ENCODE measurements at places on chromosomes 16 and 17.

- peak; percentile 57 for DNase-seq
Measured at GRCh38 chr16:2473999-2474876, 689 bp upstream of the TBC1D24 start.

DNA sequence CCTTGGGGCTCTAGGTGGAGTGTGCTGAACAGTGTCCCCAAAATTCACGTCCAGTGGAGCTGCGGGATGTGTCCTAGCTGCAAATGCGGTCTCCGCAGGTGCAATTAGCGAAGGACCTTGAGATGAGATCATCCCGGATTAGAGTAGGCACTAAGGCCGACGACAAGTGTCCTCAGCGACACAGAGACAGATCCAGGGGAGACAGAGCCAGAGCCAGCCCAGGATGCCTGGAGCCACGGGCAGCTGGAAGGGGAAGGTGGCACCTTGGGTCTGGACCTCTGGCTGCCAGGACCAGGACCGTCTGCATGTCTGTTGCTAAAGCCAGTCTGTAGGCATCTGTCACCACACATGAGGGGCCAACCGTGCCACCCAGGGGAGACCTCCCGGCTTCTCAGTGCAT, 24.5 kb downstream of the SLC7A5 start:
- no peak for DNase-seq

GRCh38 chr16:49921791-49922456, 66.0 kb upstream of the ZNF423 start:
- peak; percentile 49 for DNase-seq

DNA sequence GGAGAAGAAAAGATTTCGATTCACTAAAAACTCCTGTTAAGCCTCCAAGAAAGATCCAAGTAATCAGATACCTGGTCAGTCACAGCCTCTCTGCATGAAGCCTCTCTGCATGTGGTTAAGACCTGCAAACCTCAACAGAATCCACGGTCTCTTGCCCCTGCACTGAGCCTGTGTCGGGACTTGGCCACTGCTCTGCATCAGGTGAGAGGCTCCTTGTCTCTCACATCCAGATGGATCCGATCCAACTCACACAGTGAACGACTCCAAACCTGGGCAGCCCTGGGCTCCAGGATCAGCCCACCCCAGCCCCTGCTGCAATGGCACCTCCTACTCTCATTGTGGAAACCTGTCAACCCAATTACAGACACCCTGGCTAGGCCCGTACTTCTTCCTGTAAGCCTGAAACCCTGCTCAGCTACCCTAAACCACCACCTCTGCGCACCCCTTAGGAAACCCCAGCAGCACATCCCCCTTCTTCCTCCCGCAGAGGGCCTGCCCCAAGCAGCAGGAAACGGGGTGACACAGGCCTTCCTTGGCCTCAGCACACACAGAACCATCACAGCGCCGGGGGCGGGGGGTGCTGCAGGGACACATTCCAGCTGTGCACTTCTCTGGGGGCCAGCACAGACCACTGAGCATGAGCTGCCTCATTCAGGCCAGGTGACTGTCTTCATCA, 129.5 kb downstream of the ANKRD11 start:
- peak; percentile 92 for DNase-seq

DNA sequence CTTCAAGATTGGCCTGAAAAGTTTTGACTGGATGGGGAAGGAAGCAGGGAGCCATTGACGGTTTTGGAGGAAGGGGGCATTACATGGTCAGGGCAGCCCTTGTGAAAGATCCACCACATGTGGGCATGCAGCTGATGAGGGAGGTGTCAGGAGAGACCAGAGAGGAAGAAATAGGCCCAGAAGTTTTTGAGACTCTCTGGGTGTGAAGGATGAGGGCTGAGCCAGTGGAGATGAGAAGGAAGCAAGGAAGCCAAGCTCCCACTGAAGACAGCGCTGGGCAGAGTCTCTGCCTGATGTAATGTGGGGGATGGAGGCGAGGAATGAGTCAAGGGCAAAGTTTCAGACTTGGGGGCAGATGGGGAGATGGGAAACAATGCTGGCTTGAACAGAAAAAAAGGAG, 530 bp downstream of the CCL17 start:
- no peak for DNase-seq

DNA sequence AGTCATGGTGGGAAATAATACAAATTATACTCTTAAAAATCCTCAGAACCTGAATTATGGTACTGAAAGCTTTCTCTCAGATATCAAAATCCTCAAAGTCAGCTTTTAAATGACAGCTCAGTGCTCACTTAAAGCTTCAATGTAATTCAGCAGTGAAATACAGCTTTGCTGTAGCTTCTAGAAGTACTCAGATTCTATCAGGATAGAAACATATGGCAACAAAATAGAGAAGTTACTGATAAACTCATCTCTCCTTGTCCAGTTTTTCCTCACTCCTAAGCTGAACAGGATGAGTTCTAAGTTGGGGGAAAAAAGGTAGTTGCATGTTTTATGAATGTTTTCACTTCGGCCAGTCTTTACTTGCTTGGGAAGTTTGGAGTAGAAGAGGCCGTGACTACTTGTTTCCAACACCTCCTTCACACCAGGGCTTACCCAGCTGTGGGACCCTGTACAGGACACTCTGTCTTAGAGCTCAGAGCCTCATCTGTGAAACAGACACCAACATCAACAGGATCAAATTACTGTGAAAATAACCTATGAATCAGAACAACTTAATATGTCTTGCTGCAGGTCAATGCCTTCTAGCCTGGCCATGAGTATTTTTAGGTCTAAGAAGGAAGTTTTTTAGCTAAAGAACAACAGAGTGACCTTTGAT, 30.2 kb downstream of the OGFOD1 start:
- DNase-seq, result no peak

DNA sequence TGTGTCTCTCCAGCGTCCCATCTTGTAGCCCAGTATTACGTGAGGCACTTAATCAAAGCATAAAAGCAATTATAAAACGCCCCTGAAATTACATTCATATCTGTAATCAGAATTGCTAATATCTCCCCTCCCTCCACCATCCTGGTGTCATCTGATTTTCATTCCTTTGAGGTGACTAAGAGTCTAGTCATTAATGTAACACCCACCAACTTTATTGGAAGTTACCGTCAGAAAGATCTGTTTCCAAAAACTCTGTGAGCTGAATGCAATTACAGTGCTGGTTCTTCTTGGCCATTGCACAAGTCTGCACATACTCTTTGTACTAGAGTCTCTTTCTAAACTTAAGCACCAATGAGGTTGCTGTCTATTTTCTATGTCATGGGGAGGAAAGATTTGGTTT, 12.5 kb upstream of the MAF start:
- DNase-seq, result peak; percentile 51

- no peak for DNase-seq
Measured at GRCh38 chr16:77931058-77931457, 91.3 kb upstream of the CLEC3A start.

GRCh38 chr17:45729294-45729907, 54.7 kb upstream of the CRHR1 start:
- DNase-seq, result no peak

DNA sequence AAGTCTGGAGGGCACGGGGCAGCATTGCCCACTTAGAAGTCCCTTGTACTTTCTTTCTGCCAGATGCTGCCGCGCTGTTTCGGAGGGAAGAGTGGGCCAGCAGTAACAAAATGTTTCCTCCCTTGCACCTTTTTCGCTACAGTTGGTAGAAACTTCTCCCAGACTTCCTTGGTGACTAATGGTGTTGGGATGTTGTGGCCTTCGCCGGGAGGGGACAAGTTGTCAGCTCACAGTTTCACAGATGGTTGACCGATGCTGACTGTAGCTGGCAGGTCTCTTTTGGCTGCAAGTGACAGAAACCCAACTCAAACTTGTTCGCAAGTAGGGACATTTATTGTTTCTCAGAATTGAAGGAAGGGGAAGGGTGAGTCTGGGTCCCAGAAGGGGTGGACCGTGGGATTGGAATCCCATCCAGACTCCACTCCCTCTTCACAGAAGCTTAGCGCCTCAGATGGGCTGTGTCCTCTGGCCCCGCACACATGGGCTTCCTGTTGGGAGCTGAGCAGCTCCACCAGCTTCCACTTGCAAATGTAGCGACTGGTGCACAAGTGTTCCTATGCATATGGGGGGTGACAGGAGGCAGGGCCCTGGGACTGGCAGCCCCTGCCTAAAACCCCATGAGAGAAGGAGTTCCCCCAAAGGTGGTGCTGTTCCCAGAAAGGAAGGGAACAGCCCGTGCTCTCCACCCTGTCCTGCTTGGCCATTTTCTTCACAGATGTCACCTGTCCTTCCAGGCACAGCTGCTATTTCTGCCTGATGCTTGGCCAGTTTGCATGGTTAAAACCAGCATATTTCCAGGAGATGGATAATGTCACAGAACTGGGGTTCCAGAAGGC, 30.9 kb upstream of the RPRML start:
- no peak for DNase-seq

- DNase-seq, result no peak
Measured at GRCh38 chr17:71380535-71380934, 740.3 kb upstream of the SOX9 start.

GRCh38 chr16:81817789-81818567, 38.9 kb downstream of the PLCG2 start:
- DNase-seq, result no peak

DNA sequence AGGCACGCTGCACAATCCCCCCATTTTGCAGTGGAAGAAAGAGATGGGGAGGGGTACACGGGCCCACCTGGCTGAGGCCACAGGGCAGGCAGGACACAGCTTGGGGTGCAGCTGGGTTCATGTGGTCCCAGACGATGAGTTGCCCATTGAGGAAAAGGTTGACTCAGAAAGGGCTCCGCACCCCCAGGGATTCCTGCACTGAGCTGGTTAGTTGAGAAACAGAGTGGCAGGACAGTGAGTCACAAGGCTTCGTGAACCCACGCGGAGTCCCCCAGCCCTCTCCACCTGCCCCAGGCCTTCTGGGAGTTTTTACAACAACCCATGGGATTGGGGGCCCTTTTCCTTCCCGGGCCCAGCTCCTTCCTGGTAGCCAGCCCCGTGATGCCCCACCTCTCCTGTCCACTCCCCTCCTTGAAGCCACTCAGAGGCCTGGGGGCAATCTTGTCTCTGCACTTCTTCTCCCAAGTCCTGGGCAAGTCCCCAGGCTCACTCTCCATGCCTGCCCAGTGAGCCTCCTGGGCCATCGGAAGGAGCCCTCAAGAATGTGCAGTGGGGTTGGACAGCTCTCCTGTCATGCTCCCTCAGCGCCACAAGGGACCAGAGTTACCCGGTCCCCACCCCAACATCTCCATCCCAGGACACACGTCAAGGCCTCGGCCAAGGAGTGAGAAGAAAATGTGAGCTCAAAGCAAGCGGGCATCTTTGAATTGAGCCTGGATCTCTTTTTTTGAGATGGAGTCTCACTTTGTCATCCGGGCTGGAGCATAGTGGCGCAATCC, 251.2 kb downstream of the PARN start:
- no peak for DNase-seq

DNA sequence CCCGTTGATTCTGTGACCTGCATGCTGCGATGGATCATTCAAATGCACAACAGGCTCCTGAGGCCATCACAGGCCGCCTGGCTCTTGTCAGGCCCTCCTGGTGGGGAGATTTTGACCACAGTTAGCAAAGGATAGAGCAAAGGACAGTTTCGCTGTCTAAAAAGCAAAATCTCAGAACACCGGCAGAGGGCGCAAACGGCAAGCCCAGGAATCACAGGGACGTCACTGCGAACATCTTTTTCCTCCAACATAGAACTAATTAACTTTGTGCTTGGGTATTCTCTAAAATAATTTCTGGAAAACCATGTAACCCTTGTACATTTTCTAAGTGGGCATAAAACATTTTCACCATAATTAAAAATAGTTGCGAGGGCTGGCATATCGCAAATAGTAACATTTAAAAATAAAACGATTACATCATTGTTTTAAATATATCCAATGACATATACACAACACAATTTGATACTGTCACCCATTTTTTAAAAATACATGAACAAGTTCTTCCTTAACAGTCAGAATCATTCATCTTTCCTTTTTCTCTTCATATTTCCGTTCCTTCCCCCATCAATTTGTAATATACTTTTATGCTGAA, 19.7 kb upstream of the SLC47A1 start:
- DNase-seq, result peak; percentile 60

DNA sequence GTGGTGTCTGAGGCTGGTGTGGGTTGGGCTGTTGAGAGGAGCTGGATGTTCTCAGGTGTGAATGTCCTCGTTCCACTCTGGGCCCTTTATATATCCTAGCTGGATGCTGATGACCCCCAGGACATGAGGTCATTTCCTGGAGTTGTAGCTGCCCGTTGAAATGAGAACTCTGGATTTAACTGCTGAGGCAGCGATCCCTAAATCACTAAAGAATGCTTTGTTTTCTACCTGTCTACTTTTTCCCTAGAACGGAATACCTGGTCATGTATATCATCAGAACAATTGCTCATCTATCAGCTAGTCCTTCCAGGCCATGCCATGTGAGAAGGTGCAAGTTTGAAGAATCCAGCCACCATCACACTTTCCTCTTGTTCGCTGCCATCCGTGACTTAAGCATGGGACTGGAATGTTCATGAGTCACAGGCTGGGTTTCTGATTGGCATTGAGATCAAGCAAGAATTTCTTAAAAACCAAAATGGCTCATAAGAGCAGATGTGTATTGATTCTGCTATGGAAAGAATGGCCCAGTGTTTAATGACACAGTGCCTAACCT, at the start of gene KRTAP2-3:
TSS of gene KRTAP2-3 (minus strand) at position 63 of the 553 bp plus-strand sequence. CDS start 64 bp downstream, outside the sequence.
- no peak for DNase-seq

DNA sequence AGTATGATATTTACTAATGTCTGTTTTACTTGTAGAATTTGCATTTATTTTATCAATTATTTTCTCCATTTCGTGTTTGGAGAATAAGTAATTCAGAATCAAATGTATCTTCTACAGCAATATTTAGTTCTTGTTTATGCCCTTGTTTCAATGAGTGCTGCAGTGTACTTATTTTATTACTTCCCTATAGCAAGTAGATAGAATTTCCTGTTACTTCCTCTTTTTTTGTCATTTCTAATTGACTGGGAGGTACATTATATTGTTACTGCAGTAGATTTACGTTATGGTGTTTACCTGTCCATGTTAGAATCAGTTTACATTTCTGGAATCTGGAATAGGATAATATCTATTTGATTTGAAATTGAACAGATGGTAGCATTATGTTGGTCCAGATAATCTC, 71.2 kb downstream of the OMG start:
- no peak for DNase-seq

GRCh38 chr16:5903832-5904231, 806.2 kb upstream of the EEF2KMT start:
- DNase-seq, result no peak

DNA sequence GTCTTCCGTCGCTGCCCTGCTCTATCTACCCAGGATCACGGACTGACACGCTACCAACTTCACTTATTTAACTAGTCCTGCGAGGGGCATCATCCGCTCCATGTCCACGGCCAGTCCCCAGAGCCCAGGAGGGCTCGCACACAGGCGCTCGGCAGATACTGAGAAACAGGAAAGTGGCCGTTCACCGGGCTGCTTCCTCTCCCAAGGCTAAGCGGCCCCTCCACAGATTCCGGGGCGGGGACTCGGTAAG, 388 bp downstream of the OXLD1 start:
- no peak for DNase-seq

- DNase-seq, result no peak
Measured at GRCh38 chr17:5877948-5878347, 192.2 kb upstream of the WSCD1 start.
